HL-60 (cell line): ENCODE measurements at places on chromosomes 11 and 22.

DNA sequence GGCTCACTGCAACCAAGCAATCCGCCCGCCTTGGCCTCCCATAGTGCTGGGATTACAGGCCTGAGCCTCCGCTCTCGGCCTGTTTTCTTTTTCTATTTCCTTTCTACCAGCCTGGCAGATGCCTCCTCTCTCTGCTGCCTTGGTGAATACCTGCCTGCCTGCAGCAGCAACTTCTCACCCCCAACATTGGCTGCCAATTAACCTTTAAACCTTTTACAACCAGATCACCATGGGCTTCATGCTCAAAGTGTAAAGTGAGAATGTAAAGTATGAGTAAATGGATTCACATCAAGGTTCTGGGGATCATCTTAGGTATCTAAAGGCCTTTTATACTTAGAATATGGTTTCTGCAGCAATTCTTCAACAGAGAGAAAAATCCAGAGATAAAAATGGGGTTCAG lies 13.0 kb upstream of the FCHSD2 start:
- DNase-seq, result no peak

DNA sequence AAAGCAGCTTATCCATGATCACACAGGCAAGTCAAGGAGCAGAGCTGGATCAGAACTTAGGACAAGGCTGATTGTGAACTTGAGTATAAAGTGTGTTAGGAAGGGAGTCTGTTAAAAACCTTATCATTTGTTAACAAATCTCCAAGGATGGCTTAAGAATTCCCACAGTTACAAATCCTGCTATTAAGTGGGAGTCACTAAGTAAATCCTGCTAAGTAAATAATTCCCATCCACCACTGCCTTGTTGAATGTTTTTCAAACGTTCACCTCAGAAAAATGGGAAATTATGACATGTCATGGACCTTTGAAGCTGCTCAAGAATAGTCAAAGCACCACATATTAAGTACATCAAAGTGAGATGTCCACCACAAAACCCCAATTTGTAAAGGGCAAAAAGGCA lies 88.7 kb downstream of the FAM168A start:
- DNase-seq, result no peak

GRCh38 chr11:74697722-74698121 lies 33.5 kb downstream of the CHRDL2 start:
- DNase-seq, result no peak

DNA sequence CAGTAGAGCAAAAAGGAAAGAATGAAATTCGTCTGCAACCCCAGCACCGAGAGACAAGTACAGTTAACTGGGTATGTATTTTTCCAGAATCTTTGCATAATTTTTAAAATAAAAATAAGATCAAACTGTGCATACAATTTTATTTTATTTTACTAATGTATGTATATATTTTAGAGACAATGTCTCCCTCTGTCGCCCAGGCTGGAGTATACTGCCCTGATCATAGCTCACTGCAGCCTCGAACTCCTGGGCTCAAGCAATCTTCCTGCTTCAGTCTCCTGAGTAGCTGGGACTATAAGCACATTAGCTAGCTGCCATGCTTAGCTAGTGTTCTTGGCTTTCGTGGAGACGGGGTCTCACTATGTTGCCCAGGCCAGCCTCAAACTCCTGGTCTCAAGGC lies 18.8 kb upstream of the DRD2 start:
- DNase-seq, result no peak

GRCh38 chr11:71237853-71238252 lies 14.5 kb downstream of the SHANK2 start:
- no peak for DNase-seq

- no peak for DNase-seq
Measured at GRCh38 chr22:23234409-23235161, 54.3 kb downstream of the BCR start.

GRCh38 chr11:34207487-34208180 lies 102.2 kb downstream of the NAT10 start:
- no peak for DNase-seq

- DNase-seq, result no peak
Measured at GRCh38 chr11:130422251-130422995, 6.0 kb downstream of the ADAMTS8 start.

DNA sequence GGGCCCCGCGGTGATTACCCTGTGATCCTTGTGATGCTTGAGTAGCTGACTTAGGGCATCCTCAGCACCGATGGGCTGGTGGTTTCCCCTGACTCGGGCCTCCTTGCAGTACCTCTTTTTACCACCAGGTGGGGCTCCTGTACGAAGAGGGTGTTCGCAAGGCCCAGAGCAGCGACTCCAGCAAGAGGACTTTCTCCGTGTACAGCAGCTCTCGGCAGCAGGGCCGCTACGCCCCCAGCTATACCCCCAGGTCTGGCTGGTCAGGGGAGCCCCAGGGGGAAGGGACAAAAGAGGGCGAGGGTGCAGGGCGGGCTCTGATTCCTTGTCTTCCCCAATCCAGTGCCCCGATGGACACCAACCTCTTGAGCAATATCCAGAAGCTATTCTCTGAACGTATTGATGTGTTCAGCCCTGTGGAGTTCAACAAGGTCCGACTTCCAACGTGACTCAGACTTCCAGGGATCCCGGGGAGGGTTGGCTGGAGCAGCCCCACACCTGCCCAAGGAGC lies 1.3 kb upstream of the TM7SF2 start:
- DNase-seq, result peak; percentile 67

DNA sequence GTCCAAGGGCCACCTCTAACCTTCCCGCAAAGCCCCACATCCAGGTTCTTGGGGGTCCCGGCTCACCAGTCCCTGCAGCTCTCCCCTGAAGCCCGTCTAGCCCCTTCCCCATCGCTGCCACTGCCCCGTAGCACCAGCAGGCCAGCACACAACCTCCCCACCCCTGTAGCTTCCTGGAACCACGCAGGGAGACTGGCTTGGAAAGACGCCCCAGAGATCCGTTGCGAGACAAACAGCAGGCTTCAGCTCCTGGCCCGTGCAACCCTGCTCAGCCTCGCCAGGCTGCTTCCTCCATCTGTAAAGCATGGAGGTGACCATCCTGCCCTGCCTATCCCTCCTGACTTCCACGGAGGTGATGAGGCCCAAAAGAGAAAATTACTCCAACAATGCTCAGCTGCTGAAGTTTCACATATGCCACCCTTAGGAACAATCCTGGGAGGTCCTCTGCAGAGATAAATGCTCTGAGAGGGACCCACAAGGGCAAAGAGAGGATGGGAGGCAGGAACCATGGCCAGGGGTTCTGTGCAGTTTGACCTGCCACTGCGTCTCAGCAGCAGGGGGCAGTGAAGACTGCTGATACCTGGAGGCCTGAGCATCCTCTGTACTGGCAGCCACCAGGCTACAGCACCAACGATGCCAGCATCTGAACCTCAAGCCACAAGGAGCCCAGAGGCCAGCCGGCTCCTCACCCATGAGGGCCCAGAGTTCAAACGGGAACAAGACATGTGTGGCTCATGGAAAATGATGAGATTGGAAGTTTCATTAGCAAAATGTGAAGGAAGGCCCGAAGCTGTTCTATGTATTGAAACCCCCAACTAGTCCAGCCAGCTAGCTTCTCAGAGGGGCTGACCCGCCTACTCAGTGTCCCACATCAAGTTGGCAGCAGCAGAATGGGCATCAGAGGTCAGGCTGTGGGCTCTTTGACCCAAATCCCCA lies 16.1 kb downstream of the DGCR2 start:
- no peak for DNase-seq

GRCh38 chr11:112760396-112761059 lies 200.7 kb upstream of the NCAM1 start:
- no peak for DNase-seq

DNA sequence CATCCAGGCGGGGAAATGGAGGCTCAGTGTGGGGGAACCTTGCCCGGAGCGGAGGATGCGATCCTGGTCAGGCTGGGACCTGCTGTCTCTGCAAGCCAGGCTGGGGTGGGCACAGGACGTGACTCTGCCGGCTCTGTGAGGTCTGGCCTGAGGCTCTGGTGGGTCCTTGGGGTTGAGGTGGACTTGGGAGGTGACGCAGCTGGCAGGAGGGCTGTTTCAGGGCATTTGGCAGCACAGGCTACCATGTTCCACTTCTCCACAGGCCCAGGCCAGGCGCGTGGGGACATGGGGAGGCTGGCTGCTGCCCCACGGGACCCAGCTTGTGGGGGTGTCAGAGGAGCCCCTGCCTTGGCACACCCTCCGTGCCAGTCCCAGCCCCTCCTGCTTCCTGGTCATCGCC lies 1199.7 kb downstream of the BRD1 start:
- DNase-seq, result no peak

GRCh38 chr22:35549328-35549727 lies 8.7 kb downstream of the RASD2 start:
- no peak for DNase-seq

DNA sequence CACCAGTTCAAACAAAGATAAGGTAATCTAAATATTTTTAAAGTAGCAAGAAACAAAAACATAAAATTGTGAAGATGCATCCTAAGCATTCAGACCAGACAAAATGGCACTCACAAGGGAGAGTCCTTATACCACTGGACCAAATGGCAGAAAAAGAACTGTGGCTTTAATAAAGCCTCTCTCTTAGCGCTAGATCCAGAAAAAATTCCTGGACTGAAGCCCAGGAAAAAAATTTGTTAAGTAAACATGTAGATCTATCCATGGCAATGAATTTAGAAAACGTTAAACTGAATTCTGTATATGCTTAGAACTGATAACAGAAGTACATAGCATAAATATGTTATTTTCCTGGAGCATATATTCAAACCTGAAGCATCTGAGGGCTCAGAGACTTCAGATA lies 11.8 kb upstream of the CD59 start:
- DNase-seq, result no peak

- DNase-seq, result no peak
Measured at GRCh38 chr11:12930850-12931249, 78.3 kb upstream of the RASSF10 start.

DNA sequence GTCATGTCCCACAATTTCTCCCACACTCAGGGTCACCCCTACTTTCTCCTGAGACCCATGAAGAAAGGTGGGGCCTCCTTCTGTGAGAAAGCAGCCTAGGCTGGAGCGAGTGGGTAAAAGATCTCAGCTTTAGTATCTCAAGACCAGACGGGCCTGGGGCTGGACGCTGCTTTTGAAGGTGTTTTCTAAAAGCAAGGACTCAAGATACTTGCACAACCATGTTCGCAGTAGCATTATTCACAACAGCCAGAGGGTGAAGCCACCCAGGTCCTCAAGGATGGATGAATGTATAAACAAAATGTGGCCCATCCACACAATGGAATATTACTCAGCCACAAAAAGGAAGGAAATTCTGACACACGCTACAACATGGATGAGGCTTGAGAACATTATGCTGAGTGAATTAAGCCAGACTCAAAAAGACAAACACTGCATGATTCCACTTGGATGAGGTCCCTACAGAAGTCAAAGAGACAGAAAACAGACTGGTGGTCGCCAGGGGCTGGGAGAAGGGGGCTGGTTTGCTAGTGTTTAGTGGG lies 10.6 kb downstream of the SHANK2 start:
- DNase-seq, result no peak

DNA sequence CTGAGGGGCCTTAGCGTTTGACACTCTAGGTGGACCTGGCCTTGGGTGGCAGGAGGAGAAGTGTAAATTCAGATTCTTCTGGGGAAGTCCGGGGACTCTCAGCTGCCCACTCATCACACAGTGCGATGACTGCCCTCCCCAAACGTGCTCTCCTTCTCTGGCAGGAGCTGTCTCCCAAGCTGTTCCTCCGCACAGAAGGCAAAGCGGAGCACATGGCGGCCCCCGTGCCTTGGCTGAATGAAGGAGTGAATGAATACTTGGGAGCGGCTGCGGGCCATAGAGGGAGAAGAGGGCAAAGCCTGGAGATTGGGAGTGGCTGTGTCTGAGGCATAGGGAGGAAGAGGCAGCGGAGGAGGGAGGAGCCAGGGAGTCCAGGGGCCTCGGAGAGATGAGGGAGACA lies 6.9 kb upstream of the NAA40 start:
- no peak for DNase-seq

- DNase-seq, result no peak
Measured at GRCh38 chr22:48299124-48299523, 1528.5 kb downstream of the BRD1 start.

- DNase-seq, result no peak
Measured at GRCh38 chr22:49566693-49567092, 261.0 kb downstream of the BRD1 start.

- no peak for DNase-seq
Measured at GRCh38 chr11:105935791-105936190, 86.2 kb downstream of the MSANTD4 start.

DNA sequence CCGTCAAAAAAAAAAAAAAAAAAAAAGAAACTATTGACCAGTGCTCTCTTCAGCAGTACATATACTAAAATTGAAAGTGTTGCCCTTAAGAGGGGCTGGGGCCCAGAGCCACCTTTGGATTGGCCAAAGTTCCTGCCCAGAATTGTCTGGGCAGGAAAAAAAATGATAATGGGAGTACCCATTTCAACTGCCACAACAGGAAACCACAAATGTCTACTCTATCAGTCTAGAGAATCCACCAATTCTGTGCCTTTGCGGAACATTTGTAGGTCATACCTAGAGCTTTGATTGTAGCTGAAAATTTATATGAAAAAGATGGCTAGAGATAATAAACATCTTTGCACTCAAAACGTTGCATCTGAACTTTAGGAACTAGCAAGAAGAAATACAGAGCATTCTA lies 69.4 kb downstream of the FAM76B start:
- no peak for DNase-seq

GRCh38 chr11:3090096-3090901 lies 33.1 kb upstream of the CARS1 start:
- DNase-seq, result no peak

- peak; percentile 88 for DNase-seq
Measured at GRCh38 chr11:10405865-10406592, 49.0 kb upstream of the AMPD3 start.

- DNase-seq, result no peak
Measured at GRCh38 chr11:31887180-31887579, 76.1 kb upstream of the PAX6 start.

- DNase-seq, result no peak
Measured at GRCh38 chr22:16955081-16955480, 52.9 kb downstream of the GAB4 start.

DNA sequence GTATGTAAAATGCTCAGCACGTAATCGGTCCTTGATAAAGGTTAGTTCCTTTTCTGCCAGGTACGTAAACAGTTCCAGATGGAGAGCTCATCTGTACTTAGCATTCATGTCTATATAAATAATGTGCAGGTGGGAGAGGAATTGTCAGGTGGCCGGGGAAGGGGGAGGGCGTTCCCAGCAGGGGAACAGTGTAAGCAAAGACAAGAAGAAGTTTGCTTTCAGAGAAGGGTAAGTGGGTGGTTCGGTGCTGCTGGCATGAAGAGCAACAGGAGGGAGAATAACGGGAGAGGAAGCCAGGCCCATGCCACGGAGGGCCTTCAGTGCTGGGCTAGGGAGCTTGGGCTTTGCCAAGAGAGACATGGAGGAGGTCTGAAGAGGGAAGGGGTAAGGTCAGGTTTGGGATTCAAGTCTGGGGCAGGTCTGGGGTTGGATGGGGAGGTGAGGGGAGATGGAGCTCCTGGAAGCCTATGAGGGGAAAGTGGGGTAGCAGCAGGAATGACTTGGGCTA lies 11.4 kb upstream of the WNT11 start:
- DNase-seq, result no peak
